ENCODE measurements at places on chromosomes 3 and 15.

- DNase-seq: no peak
Measured at GRCh38 chr3:67876261-67876660, 221.8 kb upstream of the SUCLG2 start.

GRCh38 chr15:34014556-34014955, 24.4 kb downstream of the AVEN start:
- no peak for DNase-seq

GRCh38 chr3:17151598-17152373, 267.0 kb downstream of the PLCL2 start:
- no peak for DNase-seq

- no peak for DNase-seq
Measured at GRCh38 chr3:147943265-147943945, 534.2 kb downstream of the ZIC1 start.

Data from NCI-H774 (cell line).